ENCODE measurements at places on chromosomes 7 and 10.

GRCh38 chr7:129489491-129489890 is 12.8 kb upstream of the SMKR1 start:
- no peak for DNase-seq

GRCh38 chr7:707296-708000 is 19.1 kb upstream of the DNAAF5 start:
- DNase-seq, result no peak

- peak; percentile 70 for DNase-seq
These were observed 89.2 kb downstream of the RNF216 start for GRCh38 chr7:5692112-5692844.

DNA sequence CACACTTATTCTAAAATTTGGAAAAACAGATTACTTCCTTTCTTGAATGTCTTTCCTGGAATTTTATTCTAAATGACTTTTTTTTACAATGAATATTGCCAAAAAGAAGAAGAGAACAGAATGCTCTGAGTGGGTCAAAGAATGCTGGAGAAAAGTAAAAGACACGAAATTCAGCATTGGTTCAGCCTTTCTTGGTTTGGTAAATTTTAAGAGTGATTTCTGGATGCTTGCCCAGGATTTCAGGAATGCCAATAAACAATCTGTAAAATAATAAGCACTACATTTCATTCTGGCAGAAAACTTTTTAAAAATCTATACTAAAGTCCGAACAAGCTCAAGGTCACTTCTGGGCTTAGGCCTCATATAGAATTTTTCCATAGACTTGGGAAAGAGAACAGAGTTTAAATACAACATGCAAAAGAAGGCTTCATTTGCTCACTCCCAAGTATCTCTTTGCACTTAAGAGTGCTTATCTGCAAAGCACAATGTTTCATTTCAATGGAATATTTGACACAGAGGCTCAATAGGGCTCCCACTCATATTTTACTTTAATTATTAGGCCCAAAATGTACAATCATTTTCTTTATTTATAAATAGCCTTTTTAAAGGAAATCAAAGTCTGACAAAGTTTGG is 359.5 kb upstream of the ANKRD30A start:
- DNase-seq, result no peak

GRCh38 chr10:31353574-31353973 is 34.6 kb downstream of the ZEB1 start:
- DNase-seq, result no peak
